ENCODE measurements at places on chromosomes 11 and 22.
A peak's percentile ranks its signal among the peaks of the same experiment; 100 is the strongest.

GRCh38 chr22:43078522-43078921 lies 10.7 kb downstream of the TTLL1 start:
- DNase-seq: no peak

DNA sequence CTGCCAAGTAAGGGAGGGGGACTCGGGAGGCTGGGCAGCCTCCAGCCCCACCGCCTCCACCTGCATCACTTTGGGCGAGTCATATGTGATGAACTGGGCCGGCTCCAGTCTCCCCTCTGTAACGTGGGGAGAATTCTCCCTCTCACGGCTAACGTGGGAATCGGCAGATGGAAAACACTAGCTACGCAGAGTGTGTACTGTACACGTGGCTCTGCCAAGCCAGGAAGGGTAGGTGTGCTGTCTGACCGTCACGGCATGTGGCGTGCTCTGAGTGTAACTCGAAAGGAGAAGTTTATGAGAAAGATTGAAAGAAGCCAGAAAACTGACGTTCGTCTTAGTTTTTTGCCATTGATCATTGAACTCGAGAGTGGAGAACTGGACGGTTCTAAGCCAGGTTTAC lies 13.7 kb downstream of the TRMU start:
- DNase-seq: no peak

- DNase-seq: no peak
Measured at GRCh38 chr11:12285106-12285505, 92.3 kb upstream of the PARVA start.

DNA sequence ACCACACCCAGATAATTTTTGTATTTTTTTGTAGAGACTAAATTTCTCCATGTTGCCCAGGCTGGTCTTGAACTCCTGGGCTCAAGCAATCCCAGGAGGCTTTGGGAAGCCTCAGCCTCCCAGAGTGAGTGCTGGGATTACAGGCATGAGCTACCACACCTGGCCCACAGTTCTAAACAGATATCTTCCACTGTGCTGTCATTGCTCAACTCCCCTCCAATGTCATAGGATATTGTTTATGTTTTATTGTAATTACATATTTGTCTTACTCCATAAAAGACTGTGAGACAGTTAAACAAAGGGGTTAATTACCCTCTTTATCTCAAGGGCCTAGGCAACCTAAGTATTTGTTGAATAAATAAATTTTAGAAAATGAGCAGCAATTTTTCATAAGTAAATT lies 204.2 kb downstream of the GRM5 start:
- DNase-seq: no peak

- no peak for DNase-seq
Measured at GRCh38 chr11:36295926-36296325, at the start of gene PRR5L. PRR5L (plus strand) TSS chr11:36296288; CDS start chr11:36401122, 104,834 bp downstream.

DNA sequence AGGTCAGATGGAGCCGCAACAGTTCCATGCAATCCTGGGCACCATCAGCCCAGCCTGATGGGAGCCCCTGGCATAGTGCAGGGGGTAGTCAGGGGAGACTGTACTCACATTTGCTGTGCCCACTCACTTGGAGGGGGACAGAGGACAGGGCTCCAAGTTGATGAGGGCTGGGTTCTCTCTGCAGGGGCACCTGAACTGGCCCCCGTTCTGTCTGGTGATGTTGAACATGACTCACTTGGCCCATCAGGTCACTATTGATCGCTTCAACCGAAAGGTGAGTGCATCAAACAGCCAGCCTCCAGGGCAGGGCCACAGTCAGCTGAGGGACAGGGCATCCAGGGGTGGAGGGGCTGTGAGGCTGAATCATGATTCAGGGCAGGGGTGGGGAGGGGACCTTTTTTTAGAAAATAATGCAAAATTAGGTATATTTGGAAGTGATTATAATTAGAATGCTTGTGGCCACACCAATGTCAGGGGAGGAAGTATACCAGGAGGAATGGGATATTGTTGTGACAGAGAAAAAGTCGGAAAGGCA lies 66.4 kb downstream of the OTOG start:
- no peak for DNase-seq

- no peak for DNase-seq
Measured at GRCh38 chr11:116043857-116044256, 539.6 kb upstream of the CADM1 start.

GRCh38 chr11:61911128-61911700 lies 6.2 kb downstream of the RAB3IL1 start:
- DNase-seq: no peak

GRCh38 chr22:46770151-46770641 lies 7.7 kb downstream of the TBC1D22A start:
- no peak for DNase-seq

- DNase-seq: no peak
Measured at GRCh38 chr11:33731723-33732531, 4.3 kb downstream of the CD59 start.

GRCh38 chr22:29003552-29003951 lies 58.1 kb downstream of the C22orf31 start:
- DNase-seq: no peak

DNA sequence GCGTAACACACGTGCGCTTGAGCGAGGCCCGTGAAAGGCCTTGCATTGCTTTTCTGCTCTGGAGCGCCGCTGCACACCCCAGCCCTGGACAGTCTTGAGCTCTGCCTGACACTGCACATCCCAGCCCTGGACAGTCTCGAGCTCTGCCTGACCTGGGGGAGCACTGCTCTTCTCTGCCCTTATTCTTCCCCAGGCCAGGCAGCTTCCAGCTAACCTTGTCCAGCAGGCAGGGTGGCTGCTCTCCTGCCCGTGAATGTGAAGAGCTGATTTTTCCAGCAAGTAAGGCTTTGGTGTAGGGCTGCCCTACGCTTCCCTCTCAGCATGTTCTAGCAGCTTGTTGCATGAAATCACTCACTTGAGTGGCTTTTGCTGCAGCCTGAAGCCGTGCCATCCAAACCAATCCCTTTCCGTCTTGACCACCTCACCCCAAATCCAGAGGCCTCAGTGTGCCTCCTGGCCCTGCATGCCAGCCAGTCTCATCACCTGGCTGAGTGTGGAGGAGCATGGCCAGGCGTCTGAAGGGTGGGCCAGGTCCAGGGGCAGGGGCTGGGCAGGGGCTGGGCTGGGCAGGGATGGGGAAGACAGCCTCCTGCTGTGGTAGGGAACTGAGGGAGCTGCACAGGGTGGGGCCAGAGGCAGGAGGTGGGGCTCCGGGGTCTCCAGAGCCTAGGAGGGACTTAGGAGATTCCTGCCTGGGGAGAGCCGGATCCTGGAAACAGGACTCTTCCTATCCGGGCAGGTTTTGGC lies 89.5 kb upstream of the B3GAT1 start:
- no peak for DNase-seq

- no peak for DNase-seq
Measured at GRCh38 chr22:46355996-46356471, 20.5 kb downstream of the TRMU start.

GRCh38 chr11:93000511-93001476 lies 31.3 kb downstream of the MTNR1B start:
- DNase-seq: peak; percentile 87

DNA sequence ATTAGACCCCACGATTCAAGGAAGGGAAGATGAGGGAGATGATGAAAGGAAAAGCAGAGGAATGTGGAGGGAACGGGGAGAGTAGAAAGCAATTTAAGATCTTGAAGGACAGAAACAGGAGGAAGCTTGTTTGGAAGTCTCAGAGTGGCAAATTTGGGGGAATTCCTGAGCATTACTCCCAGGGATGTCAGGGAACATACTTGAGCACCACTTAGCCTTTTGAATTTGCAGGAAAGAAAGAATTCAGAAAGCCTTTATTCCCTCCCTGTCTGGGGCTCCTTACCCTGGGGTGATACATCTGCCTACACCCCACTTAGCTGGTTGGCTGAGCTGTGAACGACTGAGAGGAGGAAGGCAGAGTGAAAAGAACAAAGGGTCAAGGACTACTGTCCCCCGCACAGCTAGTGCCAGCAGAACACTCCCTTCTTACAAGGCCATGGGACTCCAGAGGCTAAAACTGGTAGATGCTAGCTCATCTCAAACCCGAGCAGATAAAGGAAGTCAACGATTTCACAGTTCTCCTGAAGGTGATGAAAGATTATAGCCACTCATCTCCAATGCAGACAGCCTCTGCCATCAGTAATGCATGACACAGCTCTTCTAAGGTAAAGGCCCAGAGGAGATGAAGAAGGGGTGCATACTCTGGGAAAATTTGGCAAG lies 84.0 kb upstream of the AKIP1 start:
- no peak for DNase-seq

GRCh38 chr11:58178444-58178843 lies 10.4 kb upstream of the OR9Q2 start:
- DNase-seq: no peak

- no peak for DNase-seq
Measured at GRCh38 chr11:70536051-70536877, 137.9 kb downstream of the CTTN start.
